CD4-positive, alpha-beta T cell treated with Interleukin-21 for 1 hour (primary cell): ENCODE measurements at places on chromosomes 6 and 20.

- no peak for DNase-seq
Measured at GRCh38 chr20:25058847-25059810, 1.2 kb upstream of the ACSS1 start.

GRCh38 chr6:139288496-139289040 is 3.2 kb downstream of the TXLNB start:
- no peak for DNase-seq

DNA sequence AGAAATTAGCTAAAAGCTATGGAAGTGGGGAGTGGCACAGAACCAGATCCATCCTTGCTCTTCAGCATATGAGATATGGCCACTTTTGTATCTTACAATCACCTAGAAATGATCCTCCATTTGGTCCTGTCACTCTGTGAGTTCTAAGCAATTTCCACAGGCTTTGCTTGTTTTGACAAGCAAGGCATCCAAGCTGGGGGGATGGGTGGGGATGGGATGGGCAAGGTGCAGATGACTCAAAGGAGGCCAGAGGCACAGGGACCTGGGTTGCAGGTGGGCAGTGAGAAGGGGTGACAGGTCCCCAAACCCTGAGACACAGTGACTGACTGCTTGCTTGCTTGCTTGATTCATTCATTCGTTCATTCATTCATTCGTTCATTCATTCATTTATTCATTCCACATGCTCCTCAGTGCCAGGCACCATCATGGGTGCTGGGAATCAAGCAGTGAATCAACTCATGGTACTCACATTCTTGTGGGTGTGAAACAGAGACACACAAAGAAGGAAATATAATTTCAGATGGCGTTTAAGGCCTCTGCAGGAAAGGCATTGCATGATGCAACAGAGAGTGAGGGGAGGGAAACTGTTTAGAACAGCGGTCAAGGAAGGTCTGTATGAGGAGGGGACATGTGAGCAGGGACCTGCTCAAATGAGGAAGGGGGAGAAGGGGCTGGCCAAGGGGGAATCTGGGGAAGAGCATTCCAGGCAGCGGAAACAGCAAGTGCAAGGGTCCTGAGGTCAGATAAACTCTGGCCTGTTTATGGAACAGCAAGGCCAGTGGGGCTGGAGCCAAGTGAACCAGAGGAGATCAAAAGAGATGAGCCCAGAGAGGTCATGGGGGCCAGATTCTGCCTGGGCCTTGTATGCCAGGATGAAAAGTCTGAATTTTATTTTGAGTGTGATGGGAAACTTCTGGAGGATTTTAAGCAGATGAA is 3.4 kb downstream of the KCNB1 start:
- no peak for DNase-seq

GRCh38 chr20:51375561-51375960 is 167.0 kb downstream of the NFATC2 start:
- no peak for DNase-seq

DNA sequence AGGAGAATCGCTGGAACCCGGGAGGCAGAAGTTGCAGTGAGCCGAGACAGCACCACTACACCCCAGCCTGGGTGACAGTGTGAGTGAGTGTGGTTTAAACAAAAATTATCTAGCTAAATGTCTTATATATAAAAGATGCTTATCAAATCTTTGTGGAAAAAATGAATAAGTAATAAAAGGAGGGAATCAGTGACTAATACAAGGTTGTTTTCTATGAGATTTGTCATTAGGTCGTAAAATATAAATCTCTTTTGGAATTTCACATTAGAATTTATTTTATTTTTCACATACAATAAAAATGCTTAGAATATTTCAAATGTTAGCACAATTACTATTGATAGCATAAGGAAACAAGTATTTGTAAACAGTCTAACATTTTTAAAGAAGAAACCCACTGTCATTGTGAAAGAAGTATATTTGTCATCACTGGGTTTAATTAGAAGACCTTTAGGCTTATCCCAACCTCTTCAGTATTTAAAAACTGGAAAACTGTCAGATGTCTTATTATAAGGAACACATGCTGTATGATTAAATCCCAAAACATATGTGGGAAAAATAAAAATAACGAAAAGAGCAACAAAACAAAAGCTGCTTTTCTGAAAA is 47.1 kb downstream of the ASCC3 start:
- DNase-seq = no peak

DNA sequence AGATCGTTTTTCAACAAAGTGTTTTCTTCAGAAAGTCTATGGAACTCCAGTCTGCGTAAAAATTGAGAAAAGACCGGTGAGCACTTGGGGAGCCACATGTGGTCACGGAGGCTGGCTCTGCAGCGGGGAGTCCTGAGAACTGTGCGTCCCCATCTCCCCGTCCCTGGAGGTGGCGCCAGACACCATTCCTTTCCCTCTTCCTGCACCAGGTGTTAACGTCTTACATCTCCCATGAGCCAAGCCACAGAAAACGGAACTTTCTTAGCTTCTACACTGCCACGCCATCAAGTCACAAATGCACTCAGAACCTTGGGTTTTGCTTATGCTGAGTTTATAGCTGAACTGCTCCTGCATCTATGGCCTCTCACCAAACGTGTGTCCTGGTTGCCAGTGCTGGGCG is 62.6 kb downstream of the GINS1 start:
- DNase-seq = peak; percentile 46

GRCh38 chr6:165002866-165003265 is 306.5 kb downstream of the C6orf118 start:
- DNase-seq = no peak

- DNase-seq = no peak
Measured at GRCh38 chr6:126631363-126631762, 291.4 kb downstream of the CENPW start.

DNA sequence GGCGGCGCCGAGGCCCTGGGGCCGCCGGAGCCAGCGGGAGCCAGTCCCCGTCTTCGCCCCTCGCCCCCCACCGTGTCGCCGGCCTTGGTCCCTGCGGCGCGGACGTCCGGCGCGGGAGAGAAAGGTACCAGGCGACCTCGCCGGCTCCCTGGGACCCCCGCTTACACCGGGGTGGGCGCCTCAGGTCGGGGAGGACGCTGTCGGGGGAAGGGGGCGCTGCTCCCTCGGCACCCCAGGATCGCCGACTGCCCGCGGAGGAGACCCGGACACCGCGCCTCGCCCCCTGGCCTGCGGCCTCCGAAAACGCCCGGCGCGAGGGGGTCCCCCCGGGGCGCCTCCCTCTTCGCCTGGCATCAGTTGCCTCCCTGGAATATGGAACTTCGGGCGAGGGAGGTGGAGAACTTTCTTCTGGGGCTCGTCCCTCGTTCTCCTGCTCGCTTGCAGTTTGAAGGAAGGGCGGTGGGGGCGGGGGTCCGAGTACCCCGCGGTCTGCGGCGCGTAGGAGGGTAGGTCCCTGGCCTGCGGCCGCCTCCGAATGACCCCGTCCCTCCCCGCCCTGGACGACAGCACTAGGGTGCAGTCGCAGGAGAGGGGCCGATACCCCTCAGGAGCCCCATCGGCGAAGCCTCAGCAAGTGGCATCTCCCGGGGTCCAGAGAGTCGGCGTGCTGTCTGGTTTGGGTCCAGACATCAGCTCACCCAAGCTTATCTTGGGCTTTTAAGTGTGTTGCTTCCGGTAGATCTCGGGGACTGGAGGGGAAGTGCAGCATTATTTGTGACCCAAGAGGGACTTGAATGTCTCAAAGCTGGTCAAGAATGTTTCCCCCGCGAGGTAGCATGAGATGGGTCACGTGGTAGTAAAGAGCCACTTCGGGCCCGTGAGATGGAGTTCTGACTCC is 549 bp downstream of the ANKRD6 start:
- DNase-seq = peak; percentile 39

GRCh38 chr20:32289661-32290431 is 12.4 kb downstream of the KIF3B start:
- no peak for DNase-seq

DNA sequence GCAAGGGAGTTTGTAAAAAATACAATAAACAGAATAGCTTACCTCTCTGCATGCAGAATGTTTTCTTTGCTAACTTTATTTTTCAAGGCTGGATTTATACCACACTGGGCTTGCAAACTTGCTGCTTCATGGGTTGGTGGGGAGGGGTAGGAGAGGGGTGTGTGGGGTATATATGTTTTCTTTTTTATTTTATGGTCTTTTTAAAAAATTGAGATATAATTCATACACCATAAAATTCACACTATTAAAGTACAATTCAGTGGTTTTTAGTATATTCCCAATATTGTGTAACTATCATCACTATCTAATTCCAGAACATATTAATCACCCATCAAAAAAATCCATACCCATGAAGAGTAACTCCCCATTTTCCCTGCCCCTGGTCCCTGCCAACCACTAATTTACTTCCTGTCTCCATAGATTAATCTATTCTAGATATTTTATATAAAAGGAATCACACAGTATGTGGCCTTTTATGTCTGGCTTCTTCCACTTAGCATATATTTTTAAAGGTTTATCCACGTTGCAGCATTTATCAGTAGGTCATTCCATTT is 14.3 kb upstream of the TRPC4AP start:
- DNase-seq = no peak

DNA sequence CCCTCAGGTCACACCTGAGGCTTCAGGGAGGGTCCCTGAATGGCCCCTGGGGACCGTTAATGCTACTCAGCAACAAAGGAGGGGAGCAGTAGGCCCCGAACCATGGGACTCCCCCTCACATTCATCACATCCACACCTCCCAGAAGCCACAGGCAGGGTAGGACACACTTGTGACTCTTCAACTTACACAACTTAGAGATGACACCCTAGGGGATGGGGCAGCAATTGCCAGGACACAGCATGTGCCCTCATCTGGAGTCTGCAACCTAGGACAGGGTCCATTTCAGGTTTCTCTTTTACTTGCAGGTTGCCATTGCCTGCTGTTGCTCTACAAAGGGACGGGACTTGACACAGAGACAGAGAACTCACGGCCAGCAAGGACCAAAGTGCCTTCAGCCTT is 770 bp downstream of the ULBP3 start:
- DNase-seq = no peak

DNA sequence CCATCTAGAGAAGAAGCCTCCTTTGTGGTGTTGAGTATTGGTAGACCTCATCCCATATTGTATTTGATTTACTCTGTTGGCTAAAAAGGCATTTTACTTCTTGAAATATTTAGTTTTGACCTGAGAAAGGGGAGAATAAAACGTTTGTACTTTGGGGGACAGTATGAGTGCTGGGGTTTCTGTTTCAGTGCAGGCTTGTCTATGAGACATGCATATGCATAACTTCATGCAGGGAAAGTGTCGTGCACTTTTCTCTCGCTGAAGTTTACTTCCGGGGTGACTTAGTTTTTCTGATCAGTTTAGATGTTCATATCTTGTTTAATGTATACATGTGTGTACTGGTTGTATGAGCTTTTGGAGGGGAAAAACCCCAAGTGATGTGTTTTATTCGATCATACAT is 59.5 kb downstream of the UTRN start:
- peak; percentile 62 for DNase-seq

DNA sequence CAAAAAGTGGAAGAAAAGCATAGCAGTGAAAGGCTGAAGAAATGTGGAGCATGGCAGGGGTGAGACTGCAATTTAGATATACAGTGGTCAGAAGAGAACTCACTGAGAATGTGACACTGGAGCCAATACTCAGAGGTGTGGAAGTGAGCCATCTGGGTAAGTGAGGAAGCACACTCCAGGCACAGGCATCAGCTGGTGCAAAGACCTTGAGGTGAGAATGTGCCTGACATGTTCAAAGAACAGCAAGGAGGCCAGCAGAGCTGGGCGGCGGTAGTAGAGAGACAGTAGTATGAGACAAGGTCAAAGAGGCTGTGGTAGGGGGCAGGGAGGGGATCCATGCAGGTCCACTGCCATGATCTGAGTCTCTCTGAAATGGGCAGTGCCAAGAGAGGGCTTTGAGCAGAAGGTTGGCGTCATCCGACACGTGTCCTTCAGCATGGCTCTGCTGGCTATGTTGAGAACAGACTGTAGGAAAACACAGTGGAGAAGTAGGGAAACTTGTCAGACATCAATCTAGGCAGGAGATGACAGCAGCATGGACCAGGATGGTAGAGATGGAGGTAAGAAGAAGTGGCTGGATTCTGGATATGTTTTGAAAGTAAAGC is 84.4 kb downstream of the PLCG1 start:
- DNase-seq = no peak

- no peak for DNase-seq
Measured at GRCh38 chr6:5280920-5281319, 19.6 kb downstream of the FARS2 start.

GRCh38 chr20:5078399-5078958 is 41.3 kb downstream of the PCNA start:
- DNase-seq = peak; percentile 89

DNA sequence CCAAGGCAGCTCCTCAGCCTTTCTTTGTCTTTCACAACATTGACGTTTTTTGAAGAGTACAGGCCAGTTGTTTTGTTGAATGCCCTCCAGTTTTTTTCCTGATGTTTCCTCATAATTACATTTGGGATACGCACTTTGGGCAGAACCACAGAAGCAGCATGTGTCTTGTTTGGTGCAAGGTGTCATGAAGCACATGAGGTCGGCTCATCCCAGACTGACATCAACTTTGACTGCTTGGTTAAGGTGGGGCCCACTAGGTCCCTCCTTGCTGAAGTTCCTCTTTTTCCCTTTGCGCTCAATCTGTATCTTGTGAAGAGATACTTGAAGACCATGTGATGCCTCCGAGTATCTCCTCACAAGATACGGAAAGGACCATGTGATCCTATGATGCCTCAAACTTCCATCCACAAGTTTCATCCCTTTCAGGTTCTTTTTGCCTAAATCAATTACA is 10.5 kb downstream of the SNAI1 start:
- DNase-seq = no peak

GRCh38 chr6:84172574-84172973 is 54.9 kb downstream of the CEP162 start:
- no peak for DNase-seq

- no peak for DNase-seq
Measured at GRCh38 chr6:166683477-166683876, 56.4 kb upstream of the RPS6KA2 start.

DNA sequence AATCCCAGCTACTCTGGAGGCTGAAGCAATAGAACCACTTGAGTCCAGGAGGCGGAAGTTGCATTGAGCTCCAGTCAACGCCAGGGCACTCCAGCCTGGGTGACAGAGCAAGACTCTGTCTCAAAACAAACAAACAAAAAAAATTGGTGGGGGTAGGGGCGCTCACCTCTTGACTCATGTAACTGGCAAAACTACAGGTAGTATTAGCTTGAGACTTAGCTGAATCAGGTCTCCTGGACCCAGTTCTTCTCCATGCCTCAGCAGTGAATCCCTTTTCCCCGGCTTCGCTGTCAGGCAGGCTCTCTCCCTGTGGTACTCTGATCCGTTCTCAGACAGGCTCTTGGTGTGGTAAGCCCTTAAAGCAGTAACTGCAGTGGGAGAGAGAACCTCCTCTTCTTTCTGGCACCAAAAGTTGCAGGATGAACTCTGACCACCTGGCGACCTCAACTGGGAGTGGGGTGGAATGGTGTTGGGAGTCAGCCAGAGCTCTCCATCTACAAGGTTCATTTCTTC is 12.9 kb downstream of the SLC9A8 start:
- DNase-seq = no peak
